Upper lobe of right lung (tissue), 1 donor: ENCODE measurements at places on chromosomes 3 and 15. TPM values are rescaled to one million over a fixed set of nuclear protein-coding genes. Genes with fewer than 3 reads are reported as not detected.

DNA sequence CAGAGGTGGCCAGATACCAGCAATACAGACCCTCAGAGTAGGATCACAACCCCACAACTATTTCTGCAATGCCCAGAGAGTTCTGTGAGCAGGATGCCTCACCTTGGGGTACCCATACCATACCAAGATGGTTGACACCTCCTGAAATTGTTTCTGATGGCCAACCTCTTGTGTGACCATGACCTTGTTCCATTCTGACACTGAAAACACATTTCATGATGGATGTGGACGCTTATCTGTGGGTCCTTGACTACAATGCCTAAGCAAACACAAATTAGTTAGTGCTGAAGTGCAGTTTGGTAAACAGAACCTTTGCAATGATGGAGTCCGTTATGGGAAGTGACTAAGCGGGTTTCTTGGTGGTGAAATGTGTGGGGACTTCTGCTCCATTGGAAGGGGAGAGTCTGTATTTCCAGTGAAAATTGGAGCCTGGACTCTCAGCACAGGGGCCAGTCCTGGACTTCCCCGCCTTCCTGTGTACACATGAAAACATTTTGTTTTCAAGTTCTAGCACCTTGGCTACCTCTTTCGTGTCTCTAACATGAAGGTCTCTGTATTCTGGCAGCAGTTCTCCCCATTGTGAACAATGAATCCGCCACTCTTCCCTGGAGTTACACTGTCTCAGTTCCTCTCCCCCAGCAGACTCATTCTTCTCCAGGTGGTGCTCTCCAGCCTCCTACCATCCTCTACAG, 106.2 kb downstream of the XXYLT1 start:
- peaks cover 32% of the 10 kb centered on the region for H3K4me1 ChIP-seq
- H3K4me3 ChIP-seq, result no peak overlapping the region
- no peaks in the 10 kb centered on the region for H3K27me3 ChIP-seq
- H3K27ac ChIP-seq, result no peak overlapping the region
- no peak for DNase-seq

GRCh38 chr3:182755308-182755707, 38.0 kb upstream of the ATP11B start:
- no peaks in the 10 kb centered on the region for H3K36me3 ChIP-seq
- no peaks in the 10 kb centered on the region for H3K4me1 ChIP-seq
- no peak for DNase-seq
- no peak overlapping the region for H3K27ac ChIP-seq

- no peak overlapping the region for H3K27ac ChIP-seq
- H3K4me1 ChIP-seq, result no peaks in the 10 kb centered on the region
- H3K36me3 ChIP-seq, result no peaks in the 10 kb centered on the region
- DNase-seq, result no peak
- H3K4me3 ChIP-seq, result no peak overlapping the region
Observed at GRCh38 chr3:189204167-189204866, 32.5 kb downstream of the TPRG1 start.

GRCh38 chr3:187919048-187919447, 173.8 kb upstream of the BCL6 start:
- DNase-seq, result no peak
- H3K27me3 ChIP-seq, result no peaks in the 10 kb centered on the region
- H3K27ac ChIP-seq, result peak overlapping the region; percentile 18
- H3K4me1 ChIP-seq, result peaks cover 15% of the 10 kb centered on the region

ANKRD63 gene
- not detected for total RNA-seq

- DNase-seq, result no peak
- no peak overlapping the region for H3K27ac ChIP-seq
- no peaks in the 10 kb centered on the region for H3K36me3 ChIP-seq
- H3K4me3 ChIP-seq, result no peak overlapping the region
Observed at GRCh38 chr3:9884555-9885165, 4.6 kb upstream of the CIDEC start.

GOLGA6D gene
- total RNA-seq, result not detected

GRCh38 chr3:132343018-132343612, 25.9 kb downstream of the ACP3 start:
- H3K36me3 ChIP-seq, result no peaks in the 10 kb centered on the region
- H3K27me3 ChIP-seq, result no peaks in the 10 kb centered on the region
- H3K27ac ChIP-seq, result no peak overlapping the region

DNA sequence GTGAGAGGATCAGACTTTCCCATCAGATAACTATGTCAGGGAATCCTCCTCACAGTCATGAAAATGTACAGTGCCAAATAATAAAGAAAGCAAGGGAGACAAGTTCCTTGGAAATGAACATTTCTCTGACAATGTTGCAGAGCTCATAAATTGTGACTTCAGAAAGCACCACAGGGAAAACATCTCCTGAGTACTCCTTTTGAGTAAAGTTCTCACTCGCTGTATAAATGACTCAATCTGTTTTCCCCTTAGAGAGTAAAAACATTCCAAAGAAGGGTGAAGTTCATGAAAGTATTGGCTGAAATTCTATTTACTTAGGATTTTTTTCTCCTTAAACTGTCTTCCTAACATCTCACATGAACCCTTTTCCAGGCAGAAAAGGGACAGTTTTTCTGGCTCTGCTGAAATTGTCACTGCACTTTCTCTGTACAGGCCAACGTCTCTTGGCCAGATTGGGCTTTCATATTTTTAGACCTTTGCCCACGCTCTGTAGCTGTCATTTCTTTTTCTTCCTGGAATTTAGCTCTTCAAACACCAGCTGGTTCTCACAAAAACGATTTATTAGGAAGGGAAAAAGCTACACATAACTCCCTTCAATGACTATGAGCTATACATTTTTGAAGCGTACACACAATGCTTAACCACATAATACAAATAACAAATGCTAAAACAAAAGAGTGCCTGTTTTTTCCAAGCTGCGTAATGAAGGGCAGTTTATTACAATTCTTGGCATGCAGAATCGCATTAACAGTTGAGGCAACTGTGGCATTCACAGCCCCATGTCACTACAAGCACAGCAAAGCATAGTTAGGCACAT, 216.1 kb downstream of the ATP8B4 start:
- H3K27me3 ChIP-seq, result no peaks in the 10 kb centered on the region
- H3K36me3 ChIP-seq, result no peaks in the 10 kb centered on the region
- no peak overlapping the region for H3K4me3 ChIP-seq
- peak overlapping the region; percentile 55 for H3K27ac ChIP-seq
- no peaks in the 10 kb centered on the region for H3K4me1 ChIP-seq

DNA sequence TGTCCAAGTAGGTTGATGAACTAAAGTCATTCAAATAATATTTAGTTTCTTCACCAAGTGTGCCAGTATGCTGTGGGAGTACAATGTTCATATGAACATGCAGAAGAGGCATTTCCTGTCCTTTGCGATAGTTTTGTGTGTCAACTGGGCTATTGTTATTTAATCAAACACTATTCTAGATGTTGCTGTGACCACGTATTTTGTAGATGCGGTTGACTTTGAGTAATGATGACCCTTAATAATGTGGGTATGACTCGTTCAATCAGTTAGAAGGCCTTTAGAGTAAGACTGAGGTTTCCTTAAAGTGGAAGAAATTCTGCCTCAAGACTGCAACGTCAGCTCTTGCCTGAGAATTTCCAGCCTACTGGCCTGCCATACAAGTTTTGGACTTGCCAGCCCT, 470.7 kb upstream of the CBLB start:
- no peak for DNase-seq
- H3K27me3 ChIP-seq, result no peaks in the 10 kb centered on the region
- no peaks in the 10 kb centered on the region for H3K36me3 ChIP-seq
- no peaks in the 10 kb centered on the region for H3K4me1 ChIP-seq

GRCh38 chr3:188362405-188362831, 208.5 kb downstream of the LPP start:
- H3K36me3 ChIP-seq, result no peaks in the 10 kb centered on the region
- DNase-seq, result no peak
- no peak overlapping the region for H3K27ac ChIP-seq
- no peak overlapping the region for H3K4me3 ChIP-seq
- H3K27me3 ChIP-seq, result no peaks in the 10 kb centered on the region
- H3K4me1 ChIP-seq, result peaks cover 14% of the 10 kb centered on the region

DNA sequence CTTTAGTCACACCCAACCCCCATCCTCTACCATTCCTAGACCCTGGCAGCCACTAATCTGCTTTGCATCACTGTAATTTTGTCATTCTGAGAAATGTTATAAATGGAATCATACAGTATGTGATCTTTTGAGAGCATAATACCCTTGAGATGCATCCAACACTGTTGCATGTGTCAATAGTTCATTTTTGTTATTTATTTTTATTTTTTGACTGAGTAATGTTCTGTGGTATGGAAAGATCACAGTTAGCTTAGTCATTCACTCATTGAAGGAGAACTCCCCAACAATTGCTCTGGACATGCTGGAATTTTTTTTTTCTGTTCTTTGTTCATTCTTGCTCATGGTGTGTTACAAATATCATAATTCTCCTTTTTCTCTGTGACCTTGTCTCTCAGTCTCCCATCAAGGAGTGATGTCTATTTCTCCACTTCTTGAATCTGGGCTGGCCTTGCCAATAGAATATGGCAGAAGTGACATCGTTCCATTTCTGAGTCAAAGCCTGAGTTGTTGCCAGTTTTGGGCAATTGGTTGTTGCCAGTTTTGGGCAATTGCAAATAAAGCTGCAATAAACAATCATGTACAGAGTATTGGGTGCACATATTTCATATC, 6.8 kb upstream of the ADPGK start:
- DNase-seq, result no peak
- H3K4me3 ChIP-seq, result no peak overlapping the region
- no peaks in the 10 kb centered on the region for H3K4me1 ChIP-seq
- H3K27ac ChIP-seq, result no peak overlapping the region
- H3K36me3 ChIP-seq, result no peaks in the 10 kb centered on the region

- H3K36me3 ChIP-seq, result no peaks in the 10 kb centered on the region
- H3K27ac ChIP-seq, result peak overlapping the region; percentile 84
- no peaks in the 10 kb centered on the region for H3K27me3 ChIP-seq
- DNase-seq, result no peak
- H3K4me3 ChIP-seq, result peak overlapping the region; percentile 66
Observed at GRCh38 chr3:29282427-29283230, 1.8 kb downstream of the RBMS3 start.

UBE3A gene
- total RNA-seq, result 93.1 TPM

PLA2G4D gene
- total RNA-seq, result not detected

DNA sequence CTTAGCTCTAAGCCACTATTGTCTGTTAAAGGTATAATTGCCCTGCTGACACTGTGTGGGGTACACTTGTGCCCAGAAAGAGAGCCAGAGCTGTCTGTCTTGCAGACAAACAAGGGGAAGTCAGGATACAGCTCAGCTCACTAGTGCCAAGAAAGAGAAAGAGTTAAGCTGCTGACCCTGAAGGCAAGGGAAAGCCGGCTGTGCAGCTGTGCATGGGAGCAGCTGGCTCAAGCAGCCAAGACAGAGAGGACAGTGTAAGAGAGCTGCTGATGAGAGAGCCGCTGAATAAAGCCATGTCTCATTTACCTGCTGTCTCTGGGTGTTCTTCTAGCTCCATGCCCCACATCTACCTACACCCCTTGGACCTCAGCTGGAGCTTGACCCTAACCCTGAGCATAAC, 428.1 kb upstream of the NAALADL2 start:
- DNase-seq, result no peak
- no peak overlapping the region for H3K4me3 ChIP-seq
- no peaks in the 10 kb centered on the region for H3K4me1 ChIP-seq
- no peaks in the 10 kb centered on the region for H3K27me3 ChIP-seq
- H3K27ac ChIP-seq, result no peak overlapping the region

PCLAF gene
- 2.8 TPM for total RNA-seq

GRCh38 chr3:28013864-28014473, 227.4 kb upstream of the CMC1 start:
- no peaks in the 10 kb centered on the region for H3K36me3 ChIP-seq
- no peaks in the 10 kb centered on the region for H3K4me1 ChIP-seq
- DNase-seq, result no peak
- H3K27me3 ChIP-seq, result no peaks in the 10 kb centered on the region
- no peak overlapping the region for H3K27ac ChIP-seq

DNA sequence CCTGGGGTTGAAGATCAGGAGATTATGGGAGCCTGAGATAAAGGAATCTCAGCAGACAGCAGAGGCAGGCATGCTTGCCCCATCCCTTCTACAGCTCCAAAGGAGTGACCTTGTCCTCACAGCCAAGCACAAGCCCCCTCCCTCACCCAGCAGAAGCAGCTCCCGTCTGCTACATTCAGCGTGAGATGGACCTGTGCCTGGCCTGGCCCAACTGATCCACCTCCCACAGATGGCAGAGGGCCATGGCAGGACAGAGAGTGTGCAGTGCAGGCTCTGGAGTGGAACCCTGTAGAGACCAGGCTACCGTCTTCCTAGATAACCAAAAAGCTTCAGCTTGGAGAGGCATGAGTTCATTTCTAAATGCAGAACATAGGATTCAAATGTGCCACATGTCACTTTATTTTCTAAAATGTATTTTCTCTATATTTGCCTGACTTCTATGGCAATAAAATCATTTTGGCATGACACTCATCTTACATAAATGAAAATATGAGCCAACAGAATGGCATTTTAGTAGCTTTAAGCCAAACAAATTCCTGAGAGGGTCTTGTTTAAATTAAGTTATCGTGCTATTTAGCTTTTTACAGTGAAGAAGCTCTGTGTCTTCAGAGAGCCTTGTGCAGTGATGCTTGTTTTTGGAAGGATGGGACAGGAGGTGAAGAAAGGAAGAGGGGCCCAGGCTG, 43.7 kb downstream of the SLC12A8 start:
- H3K27me3 ChIP-seq, result no peaks in the 10 kb centered on the region
- H3K4me3 ChIP-seq, result no peak overlapping the region
- no peak for DNase-seq
- H3K27ac ChIP-seq, result no peak overlapping the region

DNA sequence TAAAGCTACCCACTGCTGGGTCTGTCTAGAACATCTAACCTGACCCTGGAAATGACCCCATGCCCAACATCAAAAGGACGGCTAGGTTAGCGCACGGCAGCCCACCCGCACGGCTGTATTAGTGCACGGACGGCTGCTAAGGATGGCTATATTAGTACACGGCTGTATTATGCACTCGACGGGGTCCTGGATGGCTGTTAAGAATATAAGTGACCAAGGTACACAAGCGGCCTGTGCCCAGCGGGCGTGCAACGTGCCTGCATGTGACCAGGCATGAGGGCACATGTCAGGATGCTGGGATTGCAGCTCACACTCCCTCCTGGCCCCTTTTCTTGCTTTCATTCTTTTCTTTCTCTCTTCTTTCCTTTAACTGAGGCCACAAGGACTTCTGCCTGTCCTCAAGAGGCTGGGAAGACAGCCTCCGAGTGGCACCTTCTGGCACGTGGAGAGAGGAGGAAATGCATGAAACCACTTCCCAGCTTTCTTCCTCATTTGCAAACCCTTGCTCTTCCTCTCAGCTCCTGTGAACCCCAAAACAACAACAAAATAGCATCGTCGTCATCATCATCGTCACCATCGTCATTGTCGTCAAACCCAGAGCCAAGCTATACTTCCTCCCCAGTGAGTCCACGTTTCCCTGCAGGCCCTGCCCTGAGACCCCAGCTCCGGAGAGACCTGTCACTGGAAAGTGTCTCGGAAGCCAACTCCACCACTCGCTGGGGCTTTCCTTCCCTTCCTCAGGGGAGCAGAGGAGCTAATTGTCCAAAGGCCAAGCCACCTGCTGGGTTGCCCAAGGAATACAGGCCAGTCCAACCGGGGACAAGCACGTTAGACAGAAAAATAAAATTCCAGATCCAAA, 101.8 kb downstream of the CHSY1 start:
- no peak overlapping the region for H3K4me3 ChIP-seq
- no peak for DNase-seq
- no peak overlapping the region for H3K27ac ChIP-seq
- no peaks in the 10 kb centered on the region for H3K27me3 ChIP-seq

LRRIQ4 gene
- total RNA-seq, result 0.29 TPM

GRCh38 chr3:12681943-12682390, 18.1 kb upstream of the RAF1 start:
- H3K4me3 ChIP-seq, result no peak overlapping the region
- H3K27me3 ChIP-seq, result no peaks in the 10 kb centered on the region
- H3K4me1 ChIP-seq, result no peaks in the 10 kb centered on the region
- peak overlapping the region; percentile 75 for H3K27ac ChIP-seq
- H3K36me3 ChIP-seq, result no peaks in the 10 kb centered on the region
